ENCODE measurements at places on chromosomes 5 and 9.
A peak's percentile ranks its signal among the peaks of the same experiment; 100 is the strongest.

DNA sequence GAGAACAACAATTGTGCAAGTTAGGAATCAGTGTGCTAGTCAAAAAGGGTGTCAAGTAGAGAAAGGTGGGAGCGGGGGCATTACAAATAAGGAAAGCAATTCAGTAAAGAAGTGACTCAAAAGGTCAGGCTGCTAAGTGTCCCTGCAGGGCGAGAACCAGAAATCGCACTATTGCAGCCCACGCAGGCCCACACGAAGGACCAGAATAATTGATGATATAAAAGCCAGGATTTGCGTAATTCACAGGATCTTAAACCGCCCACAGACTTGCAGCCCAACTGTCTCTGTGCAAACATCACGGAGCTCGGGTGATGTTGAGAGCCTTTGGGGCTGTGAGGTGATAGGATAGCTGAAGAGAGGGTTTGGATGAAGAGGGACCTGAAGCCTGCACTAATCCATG is 349.0 kb downstream of the BRINP1 start:
- no peak for DNase-seq

DNA sequence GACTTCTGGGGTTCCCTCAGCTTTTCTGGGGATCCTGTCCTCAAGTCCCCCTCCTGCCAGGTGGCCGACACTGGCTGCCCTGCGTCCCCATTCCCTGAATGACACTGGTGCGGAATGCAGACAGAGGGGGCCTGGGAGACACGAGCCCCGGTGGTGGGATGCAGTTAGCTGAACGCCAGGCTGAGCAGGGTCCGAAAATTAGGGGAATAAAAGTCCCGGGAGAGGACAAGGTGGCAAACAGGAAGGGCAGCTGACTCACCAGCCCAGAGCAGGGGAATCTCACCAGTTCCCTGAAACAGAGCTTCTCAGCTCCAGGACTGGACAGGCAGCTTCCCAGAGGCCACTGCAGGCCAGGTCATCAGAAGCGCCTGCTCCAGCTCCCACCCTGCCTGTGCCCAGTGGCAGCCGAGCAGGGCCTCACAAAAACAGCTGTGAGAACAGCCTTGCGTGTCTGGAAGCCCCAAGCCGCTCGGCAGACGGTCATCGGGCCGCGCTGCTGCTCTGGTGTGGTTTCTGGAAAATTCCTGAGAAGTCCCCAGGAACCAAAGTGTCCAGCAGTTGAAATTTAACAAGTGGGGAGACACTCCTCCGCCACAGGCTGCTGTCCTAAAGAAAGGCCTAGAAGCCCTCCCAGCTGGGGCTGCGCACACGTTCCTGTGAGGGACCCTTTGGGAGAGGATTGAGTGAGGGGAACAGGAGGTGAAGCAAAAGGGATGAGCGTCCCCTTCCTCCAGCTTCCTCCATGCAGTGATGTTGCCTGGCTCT is 47.6 kb upstream of the EXOC3 start:
- no peak for DNase-seq

GRCh38 chr5:75435096-75435495 is 76.3 kb downstream of the CERT1 start:
- DNase-seq: no peak

GRCh38 chr9:130579738-130580463 is 524 bp downstream of the FUBP3 start:
- peak; percentile 32 for DNase-seq

GRCh38 chr9:33446946-33447798 is at the start of gene AQP3:
Gene AQP3, minus strand, starts transcription at chr9:33447593. Its CDS starts 63 bp downstream, at chr9:33447530.
- peak; percentile 80 for DNase-seq

DNA sequence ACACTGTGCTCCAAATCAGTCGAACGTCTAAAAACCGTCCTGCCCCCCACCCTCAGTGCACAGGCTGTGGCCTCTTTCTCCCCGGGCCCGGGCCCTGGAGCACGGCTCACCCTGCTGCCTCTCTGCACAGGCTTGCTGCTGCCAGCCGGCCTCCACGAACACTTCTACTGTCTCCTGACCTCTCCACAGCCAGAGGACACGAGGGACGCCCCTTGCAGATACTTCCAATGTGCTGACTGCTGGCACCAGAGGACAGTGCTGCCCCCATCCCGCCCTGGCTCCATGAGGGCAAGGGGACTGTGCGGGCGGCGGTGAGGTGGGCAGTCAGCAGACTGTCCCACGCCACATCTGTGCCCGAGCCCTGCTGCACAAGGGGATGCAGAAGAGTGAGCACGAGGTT is 174.8 kb downstream of the COL23A1 start:
- no peak for DNase-seq

DNA sequence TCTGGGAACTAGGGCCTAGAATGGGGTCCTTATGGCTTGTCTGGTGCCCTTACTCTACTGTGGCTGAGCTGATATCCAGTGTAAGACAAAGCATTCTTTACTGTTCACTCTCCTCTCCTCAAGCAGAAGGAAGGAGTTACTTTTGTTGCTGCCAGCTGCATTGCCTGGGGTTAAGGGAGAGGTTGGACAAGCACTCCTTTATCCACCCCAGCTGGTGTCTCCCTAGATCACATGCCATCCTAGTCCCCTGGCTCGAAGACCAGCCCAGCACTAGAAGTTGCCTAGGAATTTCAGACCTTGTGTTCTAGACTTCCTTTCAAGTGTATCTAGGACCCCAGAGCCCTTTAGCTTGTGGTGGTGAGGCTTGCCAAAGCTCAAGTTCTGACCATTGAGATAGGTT is 1051.5 kb upstream of the C9orf72 start:
- no peak for DNase-seq

- DNase-seq: no peak
These were observed 56.7 kb upstream of the EQTN start for GRCh38 chr9:27353474-27354229.

DNA sequence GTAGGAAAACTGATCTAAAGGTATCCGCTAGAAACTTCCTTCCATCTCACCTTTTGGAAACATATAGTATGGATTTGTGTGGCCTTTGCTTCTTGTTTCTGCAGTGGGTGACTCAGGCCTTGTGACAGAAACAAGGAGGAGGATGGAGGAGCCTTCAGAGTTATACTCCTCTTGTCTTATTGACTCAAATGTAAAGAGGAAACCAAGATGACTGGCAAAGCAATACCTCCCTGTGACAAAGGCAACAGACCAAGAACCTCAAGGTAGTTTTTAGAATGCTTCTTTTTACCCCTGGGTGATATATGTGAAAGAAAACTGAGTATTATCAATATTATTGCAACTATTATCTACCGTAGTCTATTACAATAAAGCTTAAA is 123.3 kb upstream of the SLIT3 start:
- no peak for DNase-seq

- DNase-seq: no peak
These were observed 147.5 kb downstream of the LURAP1L start for GRCh38 chr9:12922224-12922866.

GRCh38 chr9:116465576-116466270 is 221.4 kb upstream of the TRIM32 start:
- no peak for DNase-seq

- DNase-seq: no peak
These were observed 58.7 kb upstream of the ERBIN start for GRCh38 chr5:65867542-65868195.

DNA sequence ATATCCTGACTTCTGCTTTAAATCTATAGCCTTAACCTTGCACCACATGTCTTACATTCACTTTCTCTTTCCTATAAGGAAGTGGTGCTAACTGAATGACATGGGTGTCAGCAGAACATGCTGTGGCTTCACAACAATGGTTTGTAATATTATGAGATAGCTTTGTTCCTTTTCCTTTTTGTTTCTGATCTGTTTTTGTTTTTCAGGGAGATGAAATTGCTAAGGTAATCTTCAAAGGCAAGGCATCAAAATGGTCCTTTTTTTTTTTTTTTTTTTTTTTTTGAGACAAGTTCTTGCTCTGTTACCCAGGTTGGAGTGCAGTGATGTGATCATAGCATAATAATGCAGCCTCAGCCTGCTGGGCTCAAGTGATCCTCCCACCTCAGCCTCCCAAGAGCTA is 53.6 kb upstream of the RANBP6 start:
- DNase-seq: no peak

DNA sequence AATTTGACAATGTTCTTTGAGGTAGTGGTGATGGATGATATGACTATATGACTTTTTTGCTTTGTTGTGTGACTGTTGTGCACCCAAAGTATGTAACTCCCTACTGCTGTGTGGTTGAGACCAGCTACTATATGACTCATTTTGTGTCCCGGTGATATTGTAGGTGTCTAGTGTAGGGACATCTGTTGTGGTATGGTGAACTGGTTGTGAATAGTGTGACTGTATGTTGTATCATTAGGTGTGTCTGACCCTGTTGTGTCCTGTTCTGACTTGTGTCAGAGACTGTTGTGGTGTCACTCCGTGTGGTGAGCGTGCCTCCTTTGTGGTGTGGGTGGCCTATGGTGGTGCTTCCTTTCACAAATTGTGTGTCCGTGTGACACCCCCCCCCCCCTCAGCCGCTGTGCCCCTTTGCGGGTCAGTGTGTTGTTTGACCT is 11.2 kb upstream of the CXXC5 start:
- no peak for DNase-seq
